ENCODE measurements at places on chromosomes 11 and 22. TPM values are rescaled to one million over a fixed set of nuclear protein-coding genes. Genes with fewer than 3 reads are reported as not detected.

C1QTNF6 gene
- 5.9 TPM for total RNA-seq

INS gene
- not detected for total RNA-seq

TRPM5 gene
- not detected for total RNA-seq

LRP5 gene
- 8.8 TPM for total RNA-seq

RAG1 gene
- 0.61 TPM for total RNA-seq

KCNK7 gene
- total RNA-seq, result not detected

CBLIF gene
- total RNA-seq, result not detected

TSGA10IP gene
- total RNA-seq, result not detected

CRYBA4 gene
- 0.29 TPM for total RNA-seq

WNT7B gene
- total RNA-seq, result not detected

TESMIN gene
- total RNA-seq, result 1.1 TPM

PRSS23 gene
- 34.2 TPM for total RNA-seq

ACRV1 gene
- not detected for total RNA-seq

BRMS1 gene
- 70.2 TPM for total RNA-seq

LAYN gene
- not detected for total RNA-seq

TMA7B gene
- 0.08 TPM for total RNA-seq

LRRC55 gene
- total RNA-seq, result not detected

MOV10L1 gene
- total RNA-seq, result not detected

OR10A2 gene
- not detected for total RNA-seq

C11orf91 gene
- total RNA-seq, result not detected

ARSA gene
- 20.9 TPM for total RNA-seq

FADS1 gene
- total RNA-seq, result 45.9 TPM

PITPNB gene
- total RNA-seq, result 20.3 TPM

IGF2 gene
- 0.27 TPM for total RNA-seq

NRIP3 gene
- total RNA-seq, result 11.1 TPM

DBX1 gene
- not detected for total RNA-seq

MRGPRE gene
- not detected for total RNA-seq

CFAP300 gene
- not detected for total RNA-seq

TMPRSS4 gene
- not detected for total RNA-seq

CADM1 gene
- total RNA-seq, result 62.4 TPM

TTC28 gene
- total RNA-seq, result 5.8 TPM

SLC22A12 gene
- total RNA-seq, result not detected

CAPN5 gene
- 2.4 TPM for total RNA-seq

SUSD2 gene
- 0.03 TPM for total RNA-seq

DGKZ gene
- total RNA-seq, result 27.6 TPM
